Activated CD4-positive, alpha-beta T cell treated with anti-CD3 and anti-CD28 coated beads for 36 hours (primary cell): ENCODE measurements at places on chromosomes 5 and 9. TPM values are rescaled to one million over a fixed set of nuclear protein-coding genes. Genes with fewer than 3 reads are reported as not detected.
A peak's percentile ranks its signal among the peaks of the same experiment; 100 is the strongest.

- DNase-seq: no peak
Measured at GRCh38 chr9:110073356-110073905, 134.5 kb downstream of the C9orf152 start.

DNA sequence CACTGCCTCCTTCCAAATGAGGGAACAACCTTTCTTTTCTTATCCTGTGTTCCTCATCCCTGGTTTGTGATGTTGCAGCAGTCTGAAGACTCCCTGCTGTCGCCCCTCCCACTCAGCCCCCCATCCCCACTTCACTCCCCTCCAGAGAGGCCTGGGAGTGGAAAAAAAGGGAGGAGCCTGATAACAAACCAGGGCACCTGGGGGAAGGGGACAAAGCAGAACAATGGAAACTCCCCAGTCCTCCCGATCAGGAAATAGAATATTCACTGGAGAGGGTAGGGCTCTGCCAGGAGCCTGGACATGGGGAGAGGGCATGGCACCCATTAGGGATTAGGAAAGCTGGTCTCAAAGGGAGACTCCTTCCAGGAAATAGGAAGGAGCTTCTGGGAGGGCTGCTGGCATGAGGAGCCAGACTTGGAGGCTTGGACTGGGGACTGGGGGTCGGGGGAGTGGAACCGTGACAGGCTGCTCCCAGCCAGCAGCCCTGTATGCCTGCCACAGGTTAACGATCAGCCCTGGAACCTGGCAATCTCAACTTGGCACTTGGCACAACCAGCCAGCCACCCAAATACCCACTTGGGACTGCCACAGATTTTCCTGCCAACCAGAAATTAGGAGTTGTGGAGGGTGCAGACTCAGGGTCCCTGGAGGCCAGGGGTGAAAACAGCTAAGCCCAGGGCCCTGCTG is 20.0 kb downstream of the PCDH1 start:
- DNase-seq: no peak

DNA sequence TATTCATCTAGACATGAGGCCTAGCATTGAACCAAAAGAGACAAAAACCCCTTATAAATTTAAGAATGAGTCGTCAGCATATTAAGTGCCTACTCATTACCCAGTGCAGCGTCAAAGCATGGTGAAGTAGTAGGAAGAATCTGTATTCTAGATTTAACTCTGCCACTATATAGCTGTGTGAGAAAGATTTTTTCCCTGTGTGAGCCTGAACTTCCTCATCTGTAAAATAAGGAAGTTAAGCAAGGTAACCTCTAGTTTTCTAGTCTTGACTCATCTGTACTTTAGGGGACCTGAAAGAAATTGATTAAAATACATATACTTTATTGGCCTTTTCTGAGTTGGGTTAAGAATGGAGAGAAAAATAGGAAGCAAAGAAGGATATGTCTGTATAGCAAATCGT is 82.1 kb upstream of the RUSC2 start:
- no peak for DNase-seq

DNA sequence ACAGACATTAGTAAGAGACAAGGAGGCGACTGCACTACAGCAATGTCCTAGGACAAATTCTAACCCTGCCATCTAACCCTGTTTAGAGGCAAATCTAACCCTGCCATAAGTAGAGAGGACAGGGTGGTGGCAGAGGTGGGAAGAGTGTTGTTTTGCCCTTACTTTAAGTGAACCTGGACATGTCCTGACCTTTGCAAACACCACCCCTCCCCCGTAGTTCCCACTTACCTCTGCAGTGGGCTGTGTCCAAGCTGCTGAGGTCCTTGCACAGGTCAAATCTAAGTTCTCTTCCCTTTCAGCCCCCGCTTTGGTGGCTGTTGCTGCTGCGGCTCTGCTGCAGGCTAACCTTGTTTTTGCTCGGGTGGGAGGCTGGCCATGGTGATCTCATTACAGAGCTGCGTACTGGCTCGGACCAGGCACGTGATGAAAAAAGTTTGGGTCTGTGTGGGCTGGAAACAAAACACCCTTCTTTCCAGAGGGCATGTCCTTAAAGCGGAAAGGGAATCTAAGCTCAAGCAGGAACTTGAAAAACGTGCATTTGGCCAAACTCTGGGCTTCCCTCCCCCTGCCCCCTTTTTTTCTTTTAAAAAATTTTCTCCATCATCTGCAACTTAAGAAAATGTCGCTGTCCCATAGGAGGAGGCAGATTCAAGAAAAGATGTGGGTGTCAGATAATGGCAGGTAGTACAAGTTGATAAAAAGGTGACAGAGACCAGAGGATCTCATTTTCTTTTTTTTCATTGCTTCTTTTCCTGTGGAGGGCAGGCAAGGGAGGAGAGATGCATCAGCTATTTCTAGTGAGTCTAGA is at the start of gene FAXDC2:
Gene FAXDC2 (minus strand): TSS at position 349 of the 808 bp plus-strand sequence. CDS start 12,425 bp downstream, outside the sequence.
- DNase-seq: no peak

GRCh38 chr5:149474198-149474597 is 77.0 kb downstream of the CSNK1A1 start:
- no peak for DNase-seq

DNA sequence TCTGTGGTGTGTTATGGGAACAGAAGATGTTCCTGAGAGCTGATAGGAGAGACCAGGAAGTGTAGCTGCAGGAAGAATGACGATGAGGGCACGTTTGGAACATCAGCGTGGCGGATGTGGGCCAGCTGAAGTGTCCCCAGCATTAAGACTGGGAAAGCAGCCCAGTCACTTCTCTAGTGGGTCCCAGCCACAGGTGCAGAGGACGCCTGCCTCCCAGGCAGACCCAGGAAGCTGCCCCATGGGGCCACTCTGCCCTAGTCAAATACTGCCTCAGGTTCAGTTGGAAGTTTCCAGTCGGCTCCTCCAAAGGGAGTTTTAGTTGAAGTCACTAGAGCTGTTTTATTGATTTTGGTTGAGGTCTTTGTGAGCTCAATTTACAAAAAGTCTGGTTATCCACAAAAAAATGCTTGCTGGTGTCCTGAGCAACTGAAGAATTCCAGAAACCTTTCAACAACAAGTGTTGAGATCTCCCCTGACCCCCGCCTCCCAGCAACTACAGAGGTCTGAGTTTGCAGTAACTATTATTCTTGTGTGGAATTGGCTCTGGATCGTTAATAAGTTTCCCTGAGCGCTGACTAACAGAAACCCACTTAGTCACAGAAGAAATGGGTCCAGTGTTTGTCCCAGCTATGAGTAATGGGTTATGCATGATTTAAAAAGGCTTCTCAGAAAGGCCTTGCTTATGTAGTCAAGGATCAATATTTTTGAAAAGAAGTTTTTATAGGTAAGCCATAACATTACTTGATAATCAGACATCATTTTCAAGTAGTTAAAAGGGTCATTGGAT is 294.1 kb downstream of the FANCC start:
- DNase-seq: no peak

- no peak for DNase-seq
Measured at GRCh38 chr5:181039931-181040630, at the start of gene BTNL9. Gene BTNL9 (plus strand): TSS chr5:181040266. CDS start chr5:181045490, 5,224 bp downstream.

DNA sequence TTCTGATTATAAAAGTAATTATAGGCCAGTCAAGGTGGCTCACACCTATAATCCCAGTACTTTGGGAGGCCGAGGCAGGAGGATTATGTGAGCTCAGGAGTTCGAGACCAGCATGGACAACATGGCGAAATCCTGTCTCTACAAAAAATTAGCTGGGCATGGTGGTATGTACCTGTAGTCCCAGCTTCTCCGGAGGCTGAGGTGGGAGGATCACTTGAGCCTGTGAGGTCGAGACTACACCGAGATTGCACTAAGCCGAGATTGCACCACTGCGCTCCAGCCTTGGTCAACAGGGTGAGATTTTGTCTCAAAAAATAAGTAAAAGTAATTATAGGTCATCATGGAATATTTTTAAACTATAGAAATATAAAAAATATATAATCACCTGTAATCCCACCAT is 18.1 kb downstream of the IRF1 start:
- DNase-seq: peak; percentile 4

DNA sequence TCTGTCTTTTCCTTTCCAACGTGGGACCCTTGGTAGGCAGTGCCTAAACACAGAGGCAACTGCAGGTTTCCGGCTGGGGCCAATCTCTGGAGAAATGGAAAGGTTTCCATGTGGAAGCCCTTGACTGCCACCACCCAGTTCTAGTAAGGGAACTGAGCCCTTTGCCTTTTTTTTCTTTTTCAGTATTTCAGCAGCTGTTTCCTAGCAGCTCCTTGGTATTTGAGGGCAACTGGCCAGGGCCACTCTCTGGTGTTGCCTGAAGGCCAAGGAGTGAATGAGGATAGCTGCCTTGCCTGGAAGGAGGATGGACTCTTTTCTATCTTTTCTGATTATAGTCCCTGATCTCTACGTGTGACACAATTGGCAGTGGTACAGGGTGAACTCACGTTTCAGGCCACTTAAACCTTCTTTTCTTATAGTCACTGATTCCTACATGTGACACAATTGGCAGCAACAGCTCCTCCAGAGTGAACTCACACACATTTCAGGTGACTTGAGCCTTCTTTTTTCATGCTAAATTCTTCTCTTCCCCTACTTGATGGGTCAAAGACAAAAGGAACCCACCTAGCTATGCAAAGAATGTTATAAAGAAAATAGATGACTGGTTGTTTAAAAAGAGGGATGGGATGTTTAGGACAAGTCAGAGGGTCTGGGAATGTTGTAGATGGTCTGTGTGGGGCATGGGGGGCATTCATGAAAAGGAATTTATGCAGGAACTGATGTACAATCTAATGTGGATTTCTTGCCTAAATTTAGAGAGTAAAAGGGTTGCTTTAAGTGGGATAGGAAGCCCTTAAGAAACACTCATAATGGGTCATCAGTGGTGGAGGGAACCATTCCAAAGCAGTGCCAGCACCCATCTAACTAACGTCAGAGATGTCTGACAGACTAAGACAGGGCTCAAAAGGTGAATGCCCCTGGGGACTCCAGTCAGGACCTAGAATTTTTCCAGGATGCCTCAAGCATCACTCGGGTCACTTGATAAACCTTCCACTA is 190.1 kb downstream of the TMEM232 start:
- DNase-seq: no peak

DNA sequence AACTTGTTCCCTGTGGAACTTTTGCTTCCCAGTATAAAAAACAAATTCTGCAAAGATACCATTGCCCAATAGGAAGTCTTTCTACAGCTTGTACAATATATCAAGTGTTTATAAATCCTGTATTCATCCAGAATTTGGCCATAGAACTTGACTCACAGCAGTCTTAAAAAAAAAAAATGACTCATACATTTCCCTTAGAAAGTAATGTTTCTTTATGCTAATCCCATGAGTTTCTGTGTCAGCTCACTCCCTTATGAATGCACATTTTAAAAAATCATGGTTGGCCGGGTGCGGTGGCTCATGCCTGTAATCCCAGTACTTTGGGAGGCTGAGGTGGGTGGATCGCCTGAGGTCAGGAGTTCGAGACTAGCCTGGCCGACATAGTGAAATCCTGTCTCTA is 89.3 kb upstream of the DMRT1 start:
- DNase-seq: no peak

GRCh38 chr5:163498886-163499285 is 6.5 kb upstream of the MAT2B start:
- DNase-seq: no peak

DNA sequence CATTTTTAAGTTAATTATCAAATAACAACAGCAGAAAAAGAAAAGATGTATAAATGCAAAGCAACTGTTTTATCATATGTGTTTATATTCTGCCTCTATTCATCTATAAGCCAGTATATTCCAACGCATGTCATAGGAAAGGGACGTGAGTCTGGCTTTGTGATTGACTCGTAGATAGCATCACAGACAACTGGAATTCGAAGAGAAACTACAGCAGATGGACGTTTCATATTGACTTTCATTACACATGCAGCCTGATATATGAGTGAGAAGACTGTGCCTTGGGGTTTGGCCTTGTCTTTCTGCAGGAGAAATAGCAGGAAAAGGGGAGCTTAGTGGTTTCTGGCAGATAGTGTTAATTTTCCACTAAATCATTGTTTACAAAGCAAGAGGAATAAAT is 1111.9 kb downstream of the MAT2B start:
- no peak for DNase-seq

DNA sequence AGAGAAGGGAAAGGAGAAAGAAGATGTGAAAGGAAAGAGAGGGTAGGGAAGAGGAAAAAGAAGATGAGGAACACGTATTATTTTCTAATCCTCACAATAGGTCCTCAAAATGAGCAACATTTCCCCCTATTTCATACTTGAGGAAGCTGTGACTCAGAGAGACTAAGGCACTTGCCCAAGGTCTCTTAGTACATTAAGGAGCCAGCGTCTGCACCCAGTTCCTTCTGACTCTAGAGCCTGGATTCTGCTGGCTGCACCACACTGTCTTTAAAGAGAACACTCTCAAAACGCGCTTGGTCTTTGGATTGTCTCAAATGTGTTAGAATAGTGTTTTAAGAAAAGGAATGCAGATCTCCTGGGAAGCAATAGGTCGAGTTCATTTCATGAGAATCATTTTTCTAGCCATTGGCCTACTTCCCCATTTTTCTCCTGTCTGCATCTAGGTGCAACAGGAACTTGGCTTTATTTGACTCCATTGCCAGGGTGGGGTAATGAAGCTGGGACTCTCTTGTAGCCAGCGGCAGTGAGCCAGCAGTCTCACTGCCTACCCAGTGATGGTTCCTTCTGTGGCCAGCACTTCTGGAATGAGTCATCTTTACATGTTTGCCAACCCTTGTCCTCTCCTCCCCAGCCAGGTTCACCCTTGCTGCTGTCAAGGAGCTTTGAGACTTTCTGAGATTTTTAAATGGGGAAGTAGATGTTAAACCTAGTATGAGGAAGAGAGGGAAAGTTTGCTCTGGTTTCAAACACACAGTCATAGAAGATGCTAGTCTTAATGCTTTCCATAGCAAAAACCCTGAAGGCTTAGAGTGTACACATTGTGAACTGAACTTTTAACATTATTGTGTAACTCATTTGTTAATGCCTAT is 82.7 kb downstream of the DOCK8 start:
- peak; percentile 43 for DNase-seq

DNA sequence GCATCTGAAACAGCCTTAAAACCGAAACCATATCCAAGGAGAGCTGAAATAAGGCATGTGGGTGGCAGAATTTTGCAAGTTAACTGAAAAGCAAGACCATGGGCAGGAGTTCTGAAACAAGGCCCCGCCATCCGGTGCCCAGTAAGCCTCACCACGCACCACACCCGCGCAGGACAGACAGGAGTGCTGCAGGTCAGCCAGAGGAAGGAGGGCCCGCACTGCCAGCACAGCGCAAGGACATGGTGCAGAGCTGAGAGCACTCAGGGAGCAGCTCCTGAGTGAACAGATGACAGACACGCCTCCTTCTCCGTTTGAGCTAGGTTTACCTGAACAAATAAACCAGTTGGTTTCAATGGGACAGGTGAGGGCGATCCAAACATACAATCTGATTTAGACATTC is 16.5 kb upstream of the ISCA1 start:
- no peak for DNase-seq

GRCh38 chr9:94825611-94825958 is 99.1 kb downstream of the AOPEP start:
- DNase-seq: no peak

- DNase-seq: no peak
Measured at GRCh38 chr5:88899096-88899737, 16.2 kb upstream of the MEF2C start.

Gene HTR4
- total RNA-seq: not detected

Gene FGF1
- total RNA-seq: not detected

Gene LIFR
- 0.14 TPM for total RNA-seq

Gene POMT1
- 30.7 TPM for total RNA-seq

Gene NOXA1
- 0.97 TPM for total RNA-seq

Gene NR6A1
- 0.82 TPM for total RNA-seq
